ENCODE measurements at places on chromosomes 6 and 20.
A peak's percentile ranks its signal among the peaks of the same experiment; 100 is the strongest.

- DNase-seq = no peak
Observed at GRCh38 chr6:89784838-89785237, 34.8 kb downstream of the MDN1 start.

DNA sequence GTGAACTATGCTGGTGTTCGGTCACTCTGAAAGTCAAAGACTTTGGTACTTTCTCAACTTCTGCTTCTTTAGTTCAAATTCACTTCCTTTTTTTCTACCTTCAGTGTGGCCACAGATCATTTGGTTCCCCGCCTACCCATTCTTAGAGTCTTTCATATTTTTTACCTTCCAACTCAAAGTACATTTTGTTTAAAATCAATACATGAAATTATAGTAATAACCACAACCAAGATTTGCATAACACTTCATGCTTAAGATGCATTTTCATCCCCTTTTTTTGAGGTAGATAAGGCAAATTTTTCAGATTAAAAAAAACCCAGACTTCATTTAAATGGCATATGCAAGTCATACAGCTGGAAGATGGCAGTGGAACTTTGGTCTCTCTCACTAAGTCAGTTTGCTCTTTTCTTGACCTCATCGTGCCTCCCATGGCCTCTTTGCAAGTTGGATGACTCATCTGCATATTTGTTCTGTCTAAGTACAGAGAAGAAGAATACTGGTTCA is 11.9 kb upstream of the CNR1 start:
- DNase-seq = peak; percentile 78

GRCh38 chr6:13339863-13340630 is 11.7 kb upstream of the TBC1D7 start:
- no peak for DNase-seq

GRCh38 chr6:42503894-42504293 is 52.2 kb upstream of the TRERF1 start:
- DNase-seq = no peak

GRCh38 chr20:37425103-37425625 is 79.2 kb downstream of the SRC start:
- DNase-seq = no peak

DNA sequence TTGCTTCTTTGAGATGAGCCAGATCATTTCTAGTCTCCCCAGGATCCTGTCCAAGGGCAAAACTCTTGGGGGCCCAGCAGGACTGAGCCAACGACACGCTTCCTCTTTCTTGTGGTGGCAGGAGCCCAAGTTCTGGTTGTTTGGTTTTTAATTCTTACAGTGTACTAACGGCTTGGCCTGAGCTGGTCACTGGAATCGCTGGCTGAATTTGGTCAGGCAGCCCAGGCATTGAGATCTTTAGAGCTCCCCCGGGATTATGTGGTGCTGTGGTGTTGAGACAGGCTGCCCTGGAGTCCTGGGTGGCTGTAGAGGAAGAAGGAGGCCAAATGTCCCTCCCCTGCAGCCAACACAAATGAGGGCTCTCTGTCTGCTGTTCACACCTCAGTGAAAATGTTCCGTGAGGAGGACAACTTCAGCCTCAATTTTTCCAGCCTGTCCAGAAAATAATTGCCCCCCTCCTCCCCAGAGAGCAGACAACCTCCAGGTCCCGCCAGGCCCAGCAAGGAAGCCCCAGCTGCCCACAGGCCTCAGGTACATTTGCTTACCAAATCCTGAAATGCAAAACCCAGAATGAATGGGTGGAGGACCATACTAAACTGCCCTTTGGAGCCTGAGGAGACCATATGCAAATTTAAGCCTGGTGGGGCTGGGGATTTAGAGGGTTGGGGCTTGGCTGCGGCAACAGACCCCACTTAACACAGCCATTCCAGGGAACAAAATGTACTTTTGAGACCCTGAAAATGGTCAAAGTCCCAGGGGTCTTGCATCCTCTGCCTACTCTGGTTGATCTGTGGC is 23.6 kb downstream of the BNIP5 start:
- peak; percentile 64 for DNase-seq

GRCh38 chr6:139060332-139060731 is 31.8 kb downstream of the ABRACL start:
- no peak for DNase-seq

- no peak for DNase-seq
Observed at GRCh38 chr6:112501705-112502104, 154.6 kb downstream of the RFPL4B start.

GRCh38 chr6:78615430-78615904 is 251.9 kb upstream of the IRAK1BP1 start:
- no peak for DNase-seq

GRCh38 chr6:160391419-160392116 is 43.4 kb downstream of the SLC22A3 start:
- DNase-seq = no peak

- no peak for DNase-seq
Observed at GRCh38 chr6:89117211-89118108, at the start of gene SRSF12. SRSF12 (minus strand) TSS chr6:89118071; CDS start chr6:89117887, 184 bp downstream.

DNA sequence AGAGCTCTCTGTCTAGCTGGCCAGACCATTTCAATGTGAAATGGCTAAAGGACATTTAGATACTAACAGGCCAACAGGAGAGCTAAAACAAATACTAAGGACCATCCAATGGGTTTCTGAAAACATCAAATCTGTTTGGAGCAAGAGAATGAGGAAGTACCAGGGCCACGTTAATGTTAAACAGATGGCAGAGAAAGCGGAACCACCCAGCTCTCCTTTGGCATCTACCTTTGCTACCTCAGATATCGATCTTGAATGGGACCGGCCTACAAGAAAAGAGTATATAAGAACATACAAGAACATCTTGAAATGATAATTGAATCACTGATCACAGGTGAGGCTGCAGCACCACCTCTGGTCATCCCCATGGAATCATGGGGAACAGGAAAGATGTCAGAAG is 31.8 kb downstream of the KCNK5 start:
- DNase-seq = peak; percentile 28

DNA sequence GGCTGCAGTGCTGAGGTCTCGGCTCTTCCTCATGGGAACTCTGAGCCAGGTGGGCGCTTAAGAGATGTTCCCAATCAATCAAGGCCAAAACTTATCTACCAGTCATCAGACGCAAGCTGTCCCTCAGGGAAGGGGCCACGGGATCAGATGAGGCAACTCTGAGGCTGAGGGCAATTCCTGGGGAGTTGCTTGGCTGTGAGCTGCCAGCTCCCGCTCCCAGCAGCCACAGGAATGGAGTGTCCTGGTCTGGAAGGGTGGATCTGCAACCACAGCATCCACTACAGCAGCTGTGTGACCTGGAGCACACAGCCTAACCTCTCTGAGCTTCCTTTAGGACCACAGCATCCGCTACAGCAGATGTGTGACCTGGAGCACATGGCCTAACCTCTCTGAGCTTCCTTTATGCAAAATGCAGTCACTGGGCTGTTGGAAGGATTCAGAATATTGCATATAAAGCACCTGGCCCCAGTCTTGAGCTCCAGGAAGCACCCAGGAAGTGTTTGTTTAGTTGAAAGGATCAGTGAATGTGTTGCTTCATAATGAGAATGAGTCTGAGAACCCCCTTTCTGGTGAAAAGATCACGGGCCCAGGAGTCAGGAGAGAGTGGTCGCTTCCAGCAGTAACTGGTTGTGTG is 60.9 kb downstream of the TFAP2C start:
- no peak for DNase-seq

GRCh38 chr6:7406743-7407142 is 17.1 kb downstream of the RIOK1 start:
- DNase-seq = no peak

- DNase-seq = no peak
Observed at GRCh38 chr6:23176471-23176870, 607.1 kb downstream of the HDGFL1 start.

GRCh38 chr6:104689551-104690205 is 170.0 kb downstream of the HACE1 start:
- DNase-seq = no peak

GRCh38 chr6:21826023-21826422 is 232.5 kb downstream of the SOX4 start:
- DNase-seq = no peak

DNA sequence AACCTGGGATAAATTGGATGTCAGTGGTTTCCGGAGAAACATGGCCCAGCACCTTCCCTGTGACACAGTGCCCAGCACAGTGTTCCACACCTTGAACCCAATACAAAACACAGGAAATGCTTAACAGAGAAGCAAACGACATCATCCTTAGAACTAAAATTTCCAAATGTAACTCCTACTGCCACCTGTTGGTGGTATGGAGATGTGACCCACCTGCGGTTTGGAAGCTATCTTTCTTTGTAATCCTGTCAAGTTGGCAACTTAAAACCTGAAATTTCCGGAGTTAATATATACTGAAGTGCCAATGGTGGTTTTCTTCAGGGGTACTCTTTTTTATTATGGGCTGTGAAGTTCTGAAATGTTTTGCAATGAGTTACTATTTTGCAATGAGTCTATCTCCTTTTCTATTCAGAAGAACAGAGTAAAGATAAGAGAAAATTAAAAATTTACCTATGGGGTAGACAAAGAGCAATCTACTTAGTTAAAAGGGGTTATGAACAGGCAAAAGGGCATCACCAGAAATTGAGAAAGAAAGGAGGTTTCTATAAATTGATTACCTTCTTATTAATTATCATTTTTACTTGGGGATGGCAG is 658.8 kb downstream of the PTPRT start:
- peak; percentile 53 for DNase-seq

GRCh38 chr20:48139262-48140041 is 354.2 kb upstream of the SULF2 start:
- DNase-seq = no peak

- no peak for DNase-seq
Observed at GRCh38 chr6:168387911-168388310, 53.1 kb upstream of the SMOC2 start.

DNA sequence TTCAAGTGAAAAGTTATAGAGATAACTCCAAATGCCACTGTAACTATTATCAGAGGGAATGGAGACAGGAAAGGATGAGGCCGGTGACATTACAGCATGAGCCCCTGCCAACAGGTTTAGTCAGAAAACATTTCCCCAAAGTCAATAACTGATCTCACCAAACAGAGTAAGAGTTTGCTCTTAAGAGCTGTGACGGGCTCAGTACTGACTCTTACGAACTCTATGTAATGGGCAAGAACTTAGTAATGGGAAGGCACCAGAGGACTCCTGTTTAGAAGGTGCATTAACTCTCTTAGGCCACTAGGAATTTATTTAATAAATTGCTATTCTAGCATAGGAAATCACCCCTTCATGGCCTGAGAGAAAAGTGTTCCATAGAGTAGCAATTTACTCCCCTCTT is 76.8 kb downstream of the SAMD5 start:
- DNase-seq = no peak

DNA sequence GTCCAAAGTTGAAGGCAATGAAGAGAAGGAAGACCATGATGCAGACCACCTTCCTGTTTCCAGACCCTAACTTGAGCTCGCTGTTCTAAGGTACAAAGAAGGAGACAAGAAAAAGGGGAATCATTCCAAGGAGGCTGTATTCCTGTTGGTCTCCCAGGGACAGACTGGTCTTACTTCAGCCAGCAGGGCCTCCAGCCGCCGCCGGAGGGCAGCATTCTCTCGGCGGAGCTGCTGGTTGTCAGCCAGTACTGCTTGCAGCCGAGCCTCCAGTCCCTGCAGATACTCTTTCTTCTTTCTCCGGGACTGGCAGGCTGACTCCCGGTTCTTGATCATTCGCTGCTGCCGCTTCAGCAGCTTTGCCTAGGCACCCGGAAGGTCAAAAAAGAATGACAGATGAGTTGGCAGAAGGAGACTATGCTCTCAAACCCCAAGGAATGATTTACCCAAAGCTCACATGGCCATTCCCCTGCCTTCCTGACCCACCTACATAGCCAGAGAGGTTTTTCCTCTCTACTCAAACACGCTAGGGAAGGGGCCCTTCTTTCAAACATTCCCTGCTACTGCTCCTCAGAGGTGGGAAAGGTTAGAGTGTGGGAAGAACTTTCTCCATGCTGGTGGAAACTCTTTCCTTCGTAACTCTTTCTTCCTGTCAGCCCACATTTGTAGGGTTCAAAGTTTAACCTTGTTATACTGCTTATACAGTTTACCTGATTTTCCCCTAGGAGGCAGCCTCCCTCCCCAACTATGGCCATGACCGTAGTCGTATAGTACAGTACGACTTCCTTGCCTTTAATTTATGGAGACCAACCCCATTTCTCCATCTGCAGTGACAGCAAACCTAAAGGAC is 9.0 kb downstream of the ATF6B start:
- DNase-seq = peak; percentile 80

- peak; percentile 66 for DNase-seq
Observed at GRCh38 chr6:107550241-107550840, 60.4 kb downstream of the SOBP start.

DNA sequence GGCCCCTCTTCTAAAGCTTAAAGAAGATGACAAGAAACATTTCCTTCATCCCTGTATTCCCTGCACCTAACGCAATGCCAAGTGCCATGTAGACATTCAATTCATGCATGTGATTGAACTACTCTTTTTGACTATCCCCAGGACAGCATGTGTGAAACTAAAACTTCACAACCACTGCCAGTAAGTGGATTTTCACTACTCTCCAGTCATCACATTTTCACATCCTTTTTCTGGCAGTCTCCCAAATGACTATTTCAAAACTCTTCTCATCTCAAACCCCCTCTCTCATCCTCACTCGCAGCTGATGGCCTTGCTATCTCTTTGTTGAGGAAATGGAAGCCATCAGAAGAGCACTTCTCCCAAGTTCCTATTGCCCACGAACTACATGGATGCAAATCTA is 122.6 kb downstream of the OPRM1 start:
- no peak for DNase-seq

Data from NAMALWA (cell line).